ENCODE measurements at places on chromosomes 4 and X.

DNA sequence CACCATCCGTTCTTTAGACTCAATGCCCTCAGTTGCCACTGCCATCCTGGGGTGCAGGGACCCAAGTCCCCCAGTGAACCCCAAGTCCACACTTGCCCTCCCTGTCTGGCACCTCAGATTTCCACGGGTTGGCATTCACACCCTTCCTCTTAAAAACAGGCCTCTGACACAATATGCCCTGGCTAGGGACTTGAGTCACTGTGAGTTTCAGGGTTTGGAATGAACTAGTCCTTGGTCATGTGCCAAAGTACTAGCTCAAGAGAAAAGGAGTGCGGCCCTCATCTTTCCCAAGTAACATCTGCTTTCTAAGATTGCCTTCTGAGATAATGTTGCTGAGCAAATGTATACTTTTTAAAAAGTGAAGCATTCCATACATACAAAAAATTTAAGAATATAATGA, 134.0 kb downstream of the MID1 start:
- no peak for DNase-seq

DNA sequence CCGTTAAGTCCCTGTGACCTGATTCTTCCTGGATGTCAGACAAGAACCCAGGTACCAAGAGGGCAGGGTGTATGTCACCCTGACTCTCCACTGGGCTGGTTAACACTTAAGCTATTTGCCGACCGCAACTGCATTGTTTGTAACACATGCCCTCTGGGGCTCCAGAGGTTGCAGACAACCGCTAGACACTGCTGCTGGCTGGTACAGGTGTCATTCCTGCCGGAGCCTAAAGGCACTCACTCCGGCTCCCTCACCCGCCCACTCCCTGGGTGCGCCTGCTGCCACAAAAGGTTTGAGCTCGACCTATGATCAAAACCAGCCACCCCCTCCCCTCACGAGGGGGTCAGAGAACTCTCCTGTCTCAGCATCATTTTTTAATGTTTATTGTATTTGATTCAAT, 208.2 kb downstream of the FAT4 start:
- no peak for DNase-seq

DNA sequence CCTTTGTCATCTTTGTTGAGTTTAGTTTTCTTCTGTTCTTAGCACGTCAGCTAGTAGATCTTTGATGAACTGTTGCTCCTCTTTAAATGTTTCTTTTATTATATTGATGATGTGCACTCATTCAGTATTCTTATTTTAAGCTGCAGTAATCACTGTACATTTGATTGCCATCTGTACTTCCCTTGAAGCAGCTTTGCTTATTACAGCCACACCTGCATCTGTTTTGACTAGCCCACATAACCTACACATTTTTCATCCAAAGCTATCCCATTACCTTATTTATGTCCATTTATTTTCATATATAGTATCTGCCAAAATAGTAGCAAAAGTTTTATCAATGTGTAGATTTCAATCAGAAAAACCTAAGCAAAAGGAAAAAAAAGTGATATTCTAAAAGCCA, 23.9 kb upstream of the GUCY1B1 start:
- DNase-seq: no peak

- DNase-seq: no peak
Measured at GRCh38 chr4:145703850-145704497, 24.0 kb downstream of the C4orf51 start.

DNA sequence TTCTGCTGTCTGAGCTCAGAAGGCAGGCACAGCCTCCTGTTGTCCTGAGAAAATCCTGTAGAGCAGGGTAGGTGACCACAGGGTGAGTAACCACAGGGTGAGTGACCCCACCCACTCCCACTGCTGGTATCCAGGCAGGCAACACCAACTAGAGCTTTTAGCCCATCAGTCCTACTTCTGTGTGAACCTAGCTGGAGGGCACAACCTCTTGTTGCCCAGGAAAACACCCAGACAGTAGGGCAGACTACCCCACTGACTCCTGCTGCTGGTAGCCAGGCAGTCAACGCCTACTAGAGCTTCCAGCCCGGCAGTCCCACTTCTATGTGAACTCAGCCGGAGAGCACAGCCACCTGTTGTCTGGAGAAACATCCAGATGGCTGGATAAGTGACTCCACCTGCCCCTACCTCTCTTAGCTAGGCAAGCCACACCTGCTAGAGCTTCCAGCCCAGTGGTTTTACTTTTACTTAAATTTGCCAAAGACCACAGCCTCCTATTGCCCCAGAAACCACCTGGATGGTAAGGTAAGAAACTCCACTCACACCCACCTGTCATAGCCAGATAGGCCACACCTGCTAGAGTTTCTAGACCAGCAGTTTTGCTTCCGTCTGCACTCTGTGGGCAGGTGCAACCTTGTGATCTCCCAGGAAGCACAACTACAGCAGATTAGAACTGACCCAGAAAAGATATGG, 371.6 kb downstream of the INPP4B start:
- DNase-seq: no peak

DNA sequence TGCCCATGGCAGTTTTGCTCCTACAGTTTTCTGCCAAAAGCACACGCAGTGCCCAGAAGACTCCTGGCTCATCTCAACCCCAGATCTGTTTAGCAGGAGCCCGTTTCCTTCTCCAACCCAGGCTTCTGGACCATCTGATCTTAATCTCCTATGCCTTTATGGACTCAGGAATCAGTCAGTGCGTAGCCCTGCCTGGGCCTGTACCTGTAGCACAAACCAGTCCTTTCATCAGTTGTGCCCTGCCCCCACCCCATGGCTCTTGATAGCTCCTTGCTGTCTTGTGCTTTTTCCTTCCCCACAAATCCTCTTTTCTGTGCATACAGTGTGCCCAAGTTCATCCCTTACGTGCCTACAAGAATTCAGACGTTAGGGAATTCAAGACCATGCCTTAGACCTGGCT, 1.5 kb downstream of the ZNF718 start:
- no peak for DNase-seq

DNA sequence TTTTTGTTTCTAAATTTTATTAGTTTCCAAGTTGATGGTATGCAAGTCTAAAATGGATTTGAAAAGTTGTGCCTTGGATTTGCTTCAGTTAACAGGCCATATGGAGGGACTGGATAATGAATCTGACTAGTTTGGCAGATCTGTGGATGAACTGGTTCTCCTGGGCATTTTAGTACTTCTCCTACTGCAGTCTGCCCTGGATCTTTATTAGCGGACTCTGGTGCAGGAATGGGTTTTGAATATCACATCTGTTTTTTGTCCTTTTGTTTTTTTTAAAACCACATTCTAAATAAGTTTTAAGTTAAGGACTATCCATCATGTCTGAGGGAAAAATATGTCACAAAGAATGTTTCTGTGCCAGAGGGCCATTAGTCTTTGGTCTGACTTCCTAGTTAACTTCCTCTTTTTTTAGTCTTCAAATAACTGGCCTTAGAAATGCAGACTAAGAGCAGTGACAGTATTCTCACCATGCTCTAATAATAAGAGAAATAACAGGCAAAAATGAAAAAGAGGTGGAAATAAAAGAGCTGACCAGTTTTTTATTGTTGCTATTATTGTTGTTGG, 13.9 kb upstream of the DCK start:
- no peak for DNase-seq

Data from cortex of kidney (tissue), 1 donor.